Mesenteric fat pad (tissue), 1 donor: ENCODE measurements at places on chromosomes 4 and X. TPM values are rescaled to one million over a fixed set of nuclear protein-coding genes. Genes with fewer than 3 reads are reported as not detected.
A peak's percentile ranks its signal among the peaks of the same experiment; 100 is the strongest.

DNA sequence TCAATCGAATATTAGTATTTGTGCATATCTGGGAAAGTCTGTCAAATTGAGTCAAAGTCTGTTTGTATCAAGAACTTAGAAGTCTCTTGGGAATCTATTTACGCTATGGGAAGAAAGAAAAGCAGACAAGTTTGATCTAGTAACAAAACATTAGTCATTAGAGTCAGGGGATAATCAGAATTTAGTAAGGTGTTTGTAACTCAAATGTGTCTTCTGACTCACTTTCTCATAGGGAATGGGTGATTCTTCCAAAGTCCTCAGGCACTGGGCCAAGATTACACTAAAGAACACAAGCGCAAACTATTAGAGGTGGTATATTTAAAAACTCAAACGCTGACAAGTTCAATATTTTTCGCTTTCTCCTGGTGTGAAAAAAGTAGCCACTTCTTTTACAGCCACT, 926.5 kb downstream of the PDHA2 start:
- DNase-seq: no peak

Gene PAGE1
- not detected for total RNA-seq

GRCh38 chrX:129798888-129799287, 19.1 kb downstream of the SASH3 start:
- no peak for DNase-seq

- no peak for DNase-seq
These were observed 25.5 kb downstream of the HPGD start for GRCh38 chr4:174496631-174497432.

DNA sequence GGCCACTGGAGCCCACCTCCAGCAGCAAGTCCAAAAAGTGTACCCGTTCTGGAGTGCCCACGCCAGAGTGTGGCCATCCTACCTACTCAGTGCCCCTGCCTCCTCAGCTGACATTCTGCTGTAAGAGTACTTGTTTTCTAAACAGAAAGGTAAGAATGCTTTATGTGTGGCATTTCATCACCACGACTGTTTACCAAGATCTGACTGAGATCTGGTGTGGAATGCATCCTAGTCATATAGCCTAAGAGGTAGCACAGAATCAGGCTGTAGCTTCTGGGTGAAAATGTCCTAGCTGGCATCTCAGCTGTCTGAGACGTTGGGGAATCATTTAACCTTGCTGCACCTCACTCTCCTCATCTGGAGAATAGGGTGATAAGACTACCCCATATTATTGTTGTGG, 638.7 kb upstream of the TENM3 start:
- DNase-seq: no peak

Gene CXXC4
- 1.1 TPM for total RNA-seq

GRCh38 chrX:149898554-149898953, 17.6 kb downstream of the MAGEA8 start:
- DNase-seq: no peak

Gene SMIM9
- not detected for total RNA-seq

DNA sequence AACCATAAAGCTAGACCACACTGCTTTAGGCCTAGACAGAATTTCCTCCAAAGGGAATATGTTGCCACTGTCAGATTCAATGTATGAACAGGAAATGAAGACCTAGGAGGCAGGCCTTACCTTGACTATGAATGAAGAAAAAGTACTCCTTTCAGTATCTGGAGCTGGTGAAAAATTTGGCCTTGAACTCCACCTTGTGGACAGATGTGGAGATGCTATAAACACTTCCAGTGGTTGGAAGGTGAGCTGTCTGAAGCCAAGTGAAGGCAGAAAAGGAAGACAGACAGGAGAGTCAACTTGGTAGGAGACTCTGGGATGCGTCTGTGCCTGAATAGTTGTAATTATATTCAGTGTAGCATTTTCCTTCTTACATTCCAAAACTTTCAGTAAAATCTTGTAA, 17.2 kb downstream of the SPIN3 start:
- DNase-seq: no peak

DNA sequence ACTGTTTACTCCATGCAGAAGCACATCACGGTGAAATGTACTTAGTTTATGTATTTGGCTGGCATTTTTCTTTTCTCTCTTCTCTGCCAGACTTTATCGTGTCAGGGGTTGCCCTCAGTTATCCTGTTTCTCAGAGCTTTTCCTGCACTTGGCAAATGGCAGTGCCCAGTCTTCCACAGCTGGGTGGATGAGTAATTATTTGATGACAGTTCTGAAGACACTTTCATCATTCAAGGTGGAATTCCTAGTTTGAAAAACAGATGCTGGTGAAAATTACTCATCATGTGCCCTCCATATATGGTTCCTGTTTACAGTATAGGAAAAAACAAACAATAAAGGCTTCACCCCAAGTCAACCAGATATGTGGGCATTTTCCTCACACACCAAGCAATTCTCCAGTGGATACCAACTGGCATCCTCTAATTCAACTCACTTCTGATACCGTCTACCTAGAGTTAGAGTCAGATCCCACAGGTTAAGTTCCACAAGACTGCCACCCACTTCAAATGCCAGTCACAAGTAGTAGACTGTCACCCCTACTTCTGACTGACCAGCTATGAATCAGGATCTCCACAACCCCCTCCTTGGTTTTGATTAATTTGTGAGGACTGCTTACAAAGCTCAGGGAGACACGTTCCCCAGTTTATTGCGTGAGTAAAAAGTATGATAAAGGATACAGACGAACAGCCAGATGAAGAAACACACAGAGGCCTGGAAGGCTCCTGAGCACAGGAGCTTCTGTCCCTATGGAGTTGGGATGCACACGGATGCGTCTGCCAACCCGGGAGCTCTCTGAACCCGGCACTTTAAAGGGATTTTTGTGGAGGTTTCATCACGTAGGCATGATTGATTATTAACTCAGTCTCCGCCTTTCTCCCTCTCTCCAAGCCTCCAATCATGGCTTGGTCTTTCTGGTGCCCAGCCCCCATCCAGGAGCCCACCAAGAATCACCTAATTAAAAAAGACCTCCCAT, 72.9 kb downstream of the CLDN34 start:
- no peak for DNase-seq

- no peak for DNase-seq
These were observed 1.9 kb upstream of the EIF1AX start for GRCh38 chrX:20143561-20143960.

Gene TCEAL9
- total RNA-seq: 48.1 TPM

- DNase-seq: no peak
These were observed 108.3 kb downstream of the ANXA10 start for GRCh38 chr4:168200685-168201084.

- DNase-seq: no peak
These were observed 21.9 kb downstream of the ATP2B3 start for GRCh38 chrX:153539171-153539978.

- DNase-seq: peak; percentile 35
These were observed 10.9 kb downstream of the PPP2R2C start for GRCh38 chr4:6461301-6462165.

DNA sequence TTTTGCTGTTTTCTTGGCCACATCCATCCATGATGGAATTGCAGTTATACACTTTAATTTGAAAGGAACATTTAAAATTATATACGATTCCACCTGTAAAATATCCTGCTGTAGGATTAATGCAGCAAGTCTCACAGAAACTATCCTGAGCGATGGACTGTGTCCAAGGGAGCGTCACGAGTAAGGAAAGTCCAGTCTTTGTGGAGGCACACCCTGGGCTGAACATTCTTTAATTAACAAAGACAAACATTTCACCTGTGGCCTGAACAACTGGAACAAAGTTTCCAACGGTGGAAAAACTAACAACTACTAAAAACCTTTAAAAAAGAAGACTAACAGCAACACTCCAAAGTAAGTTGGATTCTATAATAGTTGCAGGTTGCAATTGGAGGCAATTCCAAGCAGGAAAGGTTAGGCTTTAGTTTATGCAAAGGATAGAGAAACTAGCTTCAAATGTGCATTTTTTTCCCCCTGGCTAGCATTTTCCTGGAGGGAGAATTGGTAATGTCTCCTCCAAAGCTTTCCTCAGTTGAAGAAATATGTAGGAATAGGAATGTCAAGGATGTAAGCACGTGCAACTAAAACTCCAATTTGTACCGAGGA, 11.0 kb downstream of the EREG start:
- no peak for DNase-seq

DNA sequence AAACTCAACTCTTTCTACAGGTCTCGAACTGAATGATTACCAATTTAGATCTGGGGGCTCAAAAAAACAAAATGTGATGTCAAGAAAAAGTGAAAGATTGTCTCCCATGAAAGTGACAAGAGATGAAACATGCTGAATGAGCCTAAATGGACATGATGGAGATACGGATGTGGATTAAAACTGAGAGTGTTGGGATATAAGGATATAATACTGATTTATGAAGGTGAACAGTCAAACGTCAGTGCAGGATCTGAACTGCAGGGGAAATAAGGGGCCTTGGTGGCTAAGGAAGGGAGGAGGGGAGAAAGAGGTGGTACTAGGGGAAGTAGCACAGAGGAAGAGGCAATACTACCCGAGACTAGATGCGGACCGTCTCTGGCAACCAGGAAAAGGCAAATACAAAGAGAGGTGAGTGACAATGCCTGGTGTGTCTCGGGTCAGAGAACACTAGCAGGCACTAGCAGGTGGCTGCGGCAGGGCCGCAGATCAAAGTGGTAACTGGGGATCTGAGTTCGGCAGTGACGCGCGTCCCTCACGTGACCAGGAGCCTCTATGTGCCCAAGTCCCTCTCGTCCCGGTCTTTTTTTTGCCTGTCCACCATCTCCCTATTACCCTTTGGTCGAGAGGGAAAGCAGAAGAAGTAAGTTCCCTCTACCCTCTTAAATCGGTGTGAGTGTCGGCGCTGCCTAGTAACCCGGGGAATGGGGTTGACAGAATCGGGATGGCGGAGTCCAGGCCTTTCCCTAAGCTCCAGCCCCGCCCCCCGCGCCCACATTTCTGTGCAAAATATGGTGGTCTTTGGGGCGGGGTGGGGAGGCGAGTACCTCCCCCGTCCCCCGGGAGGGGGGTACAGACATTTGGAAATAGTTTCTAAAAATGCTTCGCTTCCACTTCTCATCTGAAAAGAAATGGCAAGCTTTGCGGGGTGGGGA, at the start of gene TCEAL1:
TCEAL1 (plus strand) TSS at position 590 of the 932 bp plus-strand sequence. CDS start 942 bp downstream, outside the sequence.
- no peak for DNase-seq

GRCh38 chr4:44679060-44679459, 840 bp downstream of the GUF1 start:
- DNase-seq: no peak

GRCh38 chr4:153242839-153243324, 38.6 kb downstream of the TRIM2 start:
- DNase-seq: no peak

- DNase-seq: no peak
These were observed 48.7 kb downstream of the ATP10D start for GRCh38 chr4:47533689-47534347.

Gene SSX3
- not detected for total RNA-seq

DNA sequence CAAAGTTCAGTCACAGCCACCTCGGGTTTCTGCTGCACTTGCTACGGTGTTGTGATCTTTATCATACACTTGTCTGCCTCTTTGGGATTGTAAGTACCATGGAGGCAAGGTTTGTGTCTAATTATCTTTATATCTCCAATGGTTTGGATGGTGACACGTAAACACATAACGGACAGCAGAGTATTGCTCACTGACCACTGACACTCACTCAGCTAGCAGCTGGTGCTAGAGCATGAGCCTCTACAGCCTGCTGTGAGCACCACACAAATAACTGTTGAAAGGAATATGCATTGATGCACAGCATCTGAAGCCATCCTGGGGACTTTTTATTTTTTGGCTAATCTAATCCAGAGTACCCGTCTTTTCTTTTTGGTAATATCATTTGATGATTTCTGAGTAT, 156.0 kb downstream of the DCLK2 start:
- DNase-seq: no peak

Gene SRPK3
- total RNA-seq: 0.74 TPM

Gene PIR
- total RNA-seq: 30.0 TPM

DNA sequence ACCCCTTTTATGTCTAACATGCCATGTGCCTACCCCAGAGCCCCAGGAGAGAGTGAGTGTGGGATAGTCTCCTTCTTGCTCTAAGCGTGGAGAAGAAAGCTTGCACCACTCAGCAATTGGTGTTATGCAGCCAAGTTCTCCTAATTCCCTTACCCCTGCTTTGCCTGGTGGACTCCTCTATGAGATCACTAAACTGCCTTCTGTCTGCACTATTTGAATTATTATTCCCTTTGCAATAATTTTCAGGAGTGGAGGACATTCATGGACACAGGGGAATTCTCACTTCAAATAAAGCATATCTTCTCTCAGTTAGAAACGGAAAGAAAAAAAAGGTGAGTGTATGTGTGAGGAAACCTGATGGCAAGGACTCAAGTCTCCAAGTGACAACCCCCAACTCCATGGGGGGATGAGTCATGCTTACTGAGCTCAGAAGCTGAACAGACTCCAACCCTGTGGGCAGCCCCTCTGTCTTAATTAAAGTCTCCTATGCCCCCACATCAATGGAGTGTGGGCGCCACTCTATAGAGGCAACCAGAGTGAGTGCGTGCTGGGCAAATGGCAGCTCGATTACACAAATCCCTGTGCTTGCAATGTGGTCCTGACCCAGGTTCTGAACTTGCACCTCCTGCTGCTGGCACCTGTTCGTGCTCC, 381.9 kb downstream of the RAB28 start:
- DNase-seq: no peak

Gene SRPX
- total RNA-seq: 410 TPM
